ENCODE measurements at places on chromosomes 16 and 17.

DNA sequence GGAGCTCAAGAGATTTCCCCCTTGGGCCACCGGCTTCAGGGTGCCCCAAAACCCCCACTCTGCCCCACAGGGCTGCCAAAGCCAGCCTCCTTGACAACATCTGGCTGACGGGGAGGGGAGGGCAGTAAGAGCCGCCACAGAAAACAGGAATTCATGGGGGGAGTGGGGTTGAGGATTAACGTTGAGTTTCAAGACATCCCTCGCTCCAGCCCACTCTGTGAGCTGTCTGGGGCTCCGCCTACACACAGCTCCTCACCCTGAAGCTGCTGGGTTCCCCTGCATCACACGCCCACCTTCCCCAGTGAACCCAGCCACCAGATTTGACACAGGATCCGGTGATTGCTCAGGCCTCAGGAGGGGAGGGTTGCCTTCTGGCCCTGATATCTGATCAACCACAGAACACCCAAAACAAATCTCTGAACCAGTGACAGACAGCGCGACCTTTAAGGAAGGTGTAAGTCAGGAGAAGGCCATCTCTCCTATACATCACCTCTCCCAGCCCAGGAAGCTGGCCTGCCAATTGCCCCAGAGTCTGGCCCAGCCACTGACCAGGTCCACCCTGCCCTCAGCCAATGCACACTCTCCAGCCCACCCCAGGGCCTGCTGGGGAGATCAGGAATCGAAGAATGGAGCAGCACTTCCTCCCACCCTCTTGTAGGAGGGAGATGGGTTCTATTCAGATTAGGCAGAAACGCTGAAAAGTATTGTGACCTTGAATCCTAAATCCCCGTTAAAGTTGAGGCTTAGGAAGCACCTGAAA lies 132.1 kb downstream of the CLEC16A start:
- DNase-seq, result no peak

- DNase-seq, result no peak
These were observed 39.9 kb upstream of the BCO1 start for GRCh38 chr16:81198635-81199034.

- DNase-seq, result no peak
These were observed 8.6 kb downstream of the SETD1A start for GRCh38 chr16:30966033-30966619.

- DNase-seq, result no peak
These were observed 9.3 kb downstream of the JPT1 start for GRCh38 chr17:75144816-75145512.

- DNase-seq, result no peak
These were observed 258.1 kb upstream of the SALL1 start for GRCh38 chr16:51409001-51409675.

DNA sequence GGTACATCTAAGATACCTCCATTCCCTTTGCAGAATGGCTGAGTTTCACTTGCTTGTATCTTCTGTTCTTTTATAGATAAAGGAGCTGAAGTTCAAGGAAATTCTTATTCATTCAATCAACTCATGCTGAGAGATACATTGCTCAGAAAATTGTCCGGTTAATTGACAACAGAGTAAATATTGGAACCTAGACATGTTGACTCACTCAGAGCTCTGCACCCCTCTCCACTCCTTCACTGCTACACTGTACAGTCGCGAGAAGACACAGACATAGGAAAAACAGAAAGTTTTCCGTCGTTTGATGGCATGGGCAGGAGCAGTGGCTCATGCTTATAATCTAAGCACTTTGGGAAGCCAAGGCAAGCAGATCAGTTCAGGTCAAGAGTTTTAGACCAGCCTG lies 690.5 kb upstream of the SOX9 start:
- DNase-seq, result no peak

- DNase-seq, result no peak
These were observed 37.7 kb downstream of the XYLT1 start for GRCh38 chr16:17432901-17433576.

DNA sequence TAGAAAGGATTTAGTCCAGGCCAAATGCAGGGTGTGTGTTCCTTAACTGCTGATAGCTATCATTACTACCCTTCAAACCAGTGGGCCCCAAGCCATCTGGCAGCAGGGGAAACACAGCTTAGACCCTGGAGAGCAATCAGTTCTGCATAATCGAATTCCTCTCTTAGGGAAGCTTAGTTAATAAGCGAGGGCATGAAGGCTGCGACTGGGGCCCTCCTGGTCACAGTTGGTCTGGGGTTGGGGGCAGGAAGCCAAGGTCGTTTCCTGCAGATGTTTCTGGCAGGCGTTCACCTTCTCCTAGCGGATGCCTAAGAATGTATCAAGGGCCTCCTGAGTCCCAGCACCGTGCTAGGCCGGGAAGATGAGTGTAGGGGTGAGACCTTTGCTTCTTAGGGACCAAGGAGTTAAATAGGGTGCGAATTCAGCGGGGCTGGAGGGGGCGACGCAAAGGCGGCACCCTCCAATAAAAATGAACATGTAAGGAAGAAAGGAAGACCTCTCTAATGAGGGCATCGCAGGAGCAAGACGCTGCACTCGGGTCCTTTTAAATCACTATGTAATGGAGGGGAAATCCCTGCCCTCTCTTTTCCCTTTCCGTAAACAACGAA lies 16.5 kb upstream of the EEF2K start:
- peak; percentile 60 for DNase-seq

- no peak for DNase-seq
These were observed 55.7 kb downstream of the CNGB1 start for GRCh38 chr16:57915267-57915666.

DNA sequence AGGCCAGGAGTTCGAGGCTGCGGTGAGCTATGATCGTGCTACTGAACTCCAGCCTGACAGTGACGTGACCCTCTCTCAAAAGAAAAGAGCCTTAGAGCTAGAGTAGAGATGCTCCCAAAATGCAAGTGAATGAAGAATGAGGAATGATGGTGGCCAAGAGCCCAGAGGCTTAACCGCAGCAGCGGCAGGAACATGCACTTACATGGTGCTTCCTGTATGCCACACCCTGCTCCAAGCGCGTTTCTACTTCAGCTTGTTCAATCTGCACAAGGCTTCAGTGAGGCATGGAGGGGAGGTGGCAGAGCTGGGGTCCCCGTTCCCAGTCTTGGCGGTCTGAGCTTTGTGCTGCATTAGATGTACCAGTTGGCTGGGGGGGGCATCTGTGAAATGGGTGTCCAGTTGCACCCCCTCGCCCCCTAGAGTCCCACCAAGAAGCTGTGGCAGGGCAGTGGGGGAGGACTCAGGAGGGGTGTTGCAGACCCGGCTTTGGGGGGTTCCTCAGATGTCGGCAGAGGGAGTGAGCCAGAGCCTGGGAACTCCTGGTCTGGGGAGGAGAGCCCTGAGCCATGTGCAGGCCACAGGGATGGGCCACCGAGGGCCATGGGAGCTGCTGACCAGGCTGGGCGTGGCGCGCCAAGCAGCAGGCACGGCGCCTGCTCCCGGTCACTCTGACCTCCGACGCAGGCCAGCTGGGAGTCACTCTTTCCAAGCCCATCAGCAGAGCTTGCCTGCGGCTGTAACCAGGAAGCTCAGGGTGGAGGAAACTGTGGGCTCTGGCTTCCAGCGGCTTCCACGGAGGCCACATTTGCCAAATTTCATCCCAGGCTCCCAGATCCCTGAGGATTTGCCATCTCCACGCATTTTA lies 260.1 kb downstream of the PARN start:
- no peak for DNase-seq

Measured in lower lobe of right lung (tissue), 2 donors.